ENCODE measurements at places on chromosomes 5 and 9.

GRCh38 chr9:89801742-89802670 is 197.2 kb downstream of the GADD45G start:
- no peak for DNase-seq

- DNase-seq, result no peak
Observed at GRCh38 chr9:133770076-133770777, 32.1 kb upstream of the SARDH start.

DNA sequence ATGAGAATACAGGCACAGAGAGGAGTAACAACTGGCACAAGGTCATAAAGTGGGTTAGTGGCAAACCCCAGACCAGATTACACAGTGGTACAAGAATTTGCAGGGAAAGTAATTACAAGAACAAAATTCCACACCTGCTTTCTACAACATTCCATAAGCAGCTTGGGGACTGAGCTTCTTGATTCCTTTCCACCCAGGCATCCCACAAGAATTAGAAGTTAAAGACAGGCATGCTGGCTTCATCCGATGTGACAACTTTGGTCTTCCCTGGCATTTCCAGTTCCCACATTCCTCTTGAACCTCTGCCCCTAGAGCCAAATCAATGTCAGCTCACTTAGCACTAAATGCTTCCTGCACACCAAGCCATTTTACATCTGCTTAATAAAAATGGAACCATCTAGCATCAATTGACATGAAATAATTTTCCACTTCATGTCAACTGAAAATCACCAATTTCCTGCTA is 435.8 kb upstream of the PAPPA start:
- DNase-seq, result no peak

- no peak for DNase-seq
Observed at GRCh38 chr9:81071108-81071507, 618.2 kb downstream of the TLE1 start.

- no peak for DNase-seq
Observed at GRCh38 chr9:117021906-117022305, 334.8 kb downstream of the TRIM32 start.

DNA sequence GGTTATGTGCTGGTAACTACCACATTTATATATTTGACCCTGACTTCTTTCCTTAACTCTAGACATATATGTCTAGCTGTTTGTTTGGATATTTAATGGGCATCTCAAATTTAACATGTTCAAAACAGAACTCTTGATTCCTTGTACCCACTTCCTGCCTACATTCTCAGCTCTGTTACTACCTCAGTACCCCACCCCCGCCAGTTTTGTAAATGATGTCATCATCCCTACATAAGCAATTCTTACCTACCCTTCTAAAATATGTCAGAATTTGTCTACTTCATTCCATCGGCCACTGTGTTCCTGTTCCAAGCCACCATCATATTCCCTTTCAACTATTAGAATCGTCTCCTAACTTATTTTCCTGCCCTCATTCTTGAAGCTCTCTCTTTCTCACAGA is 4.8 kb downstream of the RAD50 start:
- DNase-seq, result no peak

DNA sequence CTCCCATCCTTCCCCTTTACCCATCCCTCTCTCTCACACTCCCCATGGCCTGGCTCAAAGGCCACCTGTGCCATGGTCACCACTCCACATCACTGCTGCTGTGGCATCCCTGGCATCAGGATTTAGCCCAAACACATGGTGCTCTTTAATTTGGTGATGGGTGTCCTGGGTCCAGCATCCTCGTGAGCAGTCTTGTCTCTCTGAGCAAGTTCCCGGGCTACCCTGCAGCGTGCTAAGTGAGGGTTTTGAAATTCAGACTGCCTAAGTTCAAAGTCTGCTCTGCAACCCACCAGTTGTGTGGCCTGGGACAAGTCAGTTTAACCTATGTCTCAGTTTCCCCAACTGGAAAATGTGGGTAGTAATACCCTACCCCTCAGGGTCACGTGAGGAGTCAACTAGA is 39.9 kb downstream of the WHRN start:
- DNase-seq, result no peak

DNA sequence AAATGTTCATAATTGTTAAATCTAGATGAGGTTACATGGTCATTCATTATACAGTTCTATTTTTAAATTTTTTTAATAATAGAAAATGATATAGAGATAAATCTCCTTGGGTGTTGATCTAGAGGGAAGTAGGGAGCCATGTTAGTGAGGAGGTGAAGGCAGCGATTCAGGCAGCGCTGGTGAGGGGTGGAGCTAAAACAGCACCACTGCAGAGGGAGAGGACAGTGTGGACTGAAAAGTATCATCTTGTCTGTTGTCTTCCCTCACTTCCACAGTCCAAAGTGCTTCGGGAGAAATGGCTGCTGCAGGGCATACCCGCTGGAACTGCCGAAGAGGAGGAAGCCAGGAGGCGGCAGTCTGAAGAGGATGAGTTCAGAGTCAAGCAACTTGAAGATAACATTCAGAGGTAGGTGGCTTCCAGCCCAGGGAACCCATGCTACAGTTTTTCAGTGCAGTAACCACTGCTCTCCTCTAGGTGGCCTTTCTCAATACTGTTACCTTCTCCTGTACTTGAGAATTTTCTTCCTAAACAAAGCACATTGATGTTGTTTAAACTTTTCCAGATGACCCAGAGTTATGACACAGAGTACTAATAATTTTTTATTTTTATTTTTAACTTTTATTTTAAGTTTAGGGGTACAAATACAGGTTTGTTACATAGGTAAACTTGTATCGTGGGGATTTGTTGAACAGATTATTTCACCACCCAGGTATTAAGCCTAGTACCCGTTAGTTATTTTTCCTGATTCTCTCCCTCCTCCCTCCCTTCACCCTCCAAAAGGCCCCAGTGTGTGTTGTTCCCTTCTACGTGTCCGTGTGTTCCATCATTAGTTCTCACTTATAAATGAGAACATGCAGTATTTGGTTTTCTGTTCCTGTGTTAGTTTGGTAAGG is 100.5 kb downstream of the PALM2AKAP2 start:
- no peak for DNase-seq

DNA sequence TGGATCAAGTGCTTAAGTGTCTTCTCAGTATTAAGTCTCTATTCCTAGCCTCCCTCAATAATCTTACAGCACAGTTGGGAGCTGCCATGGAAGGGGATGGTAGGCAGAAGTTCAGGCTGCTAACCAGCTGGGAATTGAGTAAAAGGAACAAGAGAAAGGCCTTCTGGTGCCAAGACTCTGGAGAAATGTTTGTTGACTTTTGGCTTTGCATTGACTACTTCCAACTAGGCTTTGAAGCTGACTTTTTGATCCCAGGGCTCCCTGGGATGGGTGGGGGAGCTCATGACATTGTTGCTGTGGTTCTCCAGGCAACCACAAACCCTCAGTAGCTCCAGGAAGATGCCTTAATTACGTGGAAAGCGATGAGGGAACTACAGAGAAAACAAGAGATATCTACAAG is 85.2 kb upstream of the HTR4 start:
- DNase-seq, result no peak

DNA sequence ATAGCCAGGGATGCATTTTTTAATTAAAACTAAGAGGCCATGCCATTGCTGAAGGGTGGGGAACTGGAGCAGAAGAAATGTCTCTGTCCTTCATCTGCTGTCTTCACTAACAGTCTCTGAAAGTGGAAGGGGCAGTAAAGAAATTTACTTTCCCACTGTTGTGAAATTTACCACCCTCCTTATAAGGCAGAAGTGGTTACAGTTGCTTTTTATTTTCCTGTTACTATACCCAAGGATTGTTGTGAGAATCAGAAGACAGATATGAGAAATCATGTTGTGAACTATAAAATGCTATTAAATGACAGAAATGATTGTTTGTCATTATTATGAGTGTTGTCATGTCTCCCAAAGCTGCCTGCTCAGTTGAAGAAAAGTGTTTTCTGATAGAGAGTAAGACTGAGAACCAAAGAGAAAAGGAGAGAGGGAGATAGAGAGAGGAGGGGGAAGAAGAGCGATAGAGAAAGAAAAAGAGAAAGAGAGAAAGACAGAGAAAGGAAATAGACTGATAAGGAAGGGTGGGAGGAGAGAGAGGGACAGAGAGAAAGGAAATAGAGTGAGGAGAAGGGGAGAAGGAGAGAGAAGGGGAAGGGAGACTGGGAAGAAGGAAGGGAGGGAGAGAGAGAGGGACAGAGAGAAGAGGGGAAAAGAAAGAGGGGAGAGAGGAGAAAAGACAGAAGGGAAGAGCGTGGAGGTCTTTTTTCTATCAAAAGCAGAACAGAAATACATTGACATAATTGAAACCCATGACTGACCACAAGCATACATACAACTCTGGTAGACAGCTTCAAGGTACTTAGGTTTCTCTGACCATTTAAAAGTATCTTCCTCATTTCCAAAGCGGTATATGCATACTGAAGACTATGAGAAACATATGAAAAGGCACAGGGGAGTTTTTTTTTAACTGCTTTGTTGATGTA is 22.5 kb downstream of the SEC61B start:
- DNase-seq, result no peak

DNA sequence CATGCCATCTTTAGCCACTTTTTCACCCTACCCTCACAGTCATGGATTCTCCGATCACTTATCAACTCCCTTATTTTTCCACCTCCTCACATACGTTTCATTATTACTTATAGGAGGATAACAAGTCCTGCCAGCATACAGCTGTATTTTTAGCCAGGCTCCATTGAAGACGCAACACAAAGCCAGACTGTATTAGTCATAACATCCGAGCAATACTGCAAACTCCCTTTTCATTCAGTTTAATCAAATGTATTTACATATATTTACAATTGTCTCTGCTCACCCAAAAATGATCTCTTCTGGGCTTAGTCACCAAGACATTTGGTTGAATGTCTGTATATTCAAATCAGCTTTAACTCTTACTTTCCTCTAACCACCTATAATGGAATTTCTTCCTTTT is 126.4 kb upstream of the PRLR start:
- no peak for DNase-seq

DNA sequence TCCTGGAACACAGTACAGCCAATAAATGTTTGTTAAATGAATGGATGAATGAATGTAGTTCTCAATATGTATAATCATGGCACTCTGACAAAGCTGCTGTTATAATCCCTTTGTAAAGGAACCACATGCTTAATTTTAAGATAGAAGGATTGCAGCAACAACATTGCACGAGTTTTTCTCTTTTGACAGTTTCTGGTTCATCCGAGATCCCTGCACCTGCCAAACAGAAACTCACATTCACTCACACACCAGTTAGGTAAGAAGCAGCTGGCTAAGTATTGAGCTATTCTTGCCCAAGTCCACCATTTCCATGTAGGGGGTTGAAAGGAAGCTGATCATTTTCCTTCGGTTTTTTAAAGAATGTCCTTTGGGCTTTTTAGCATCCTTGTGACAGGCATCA is 133.7 kb upstream of the MAP1B start:
- no peak for DNase-seq

DNA sequence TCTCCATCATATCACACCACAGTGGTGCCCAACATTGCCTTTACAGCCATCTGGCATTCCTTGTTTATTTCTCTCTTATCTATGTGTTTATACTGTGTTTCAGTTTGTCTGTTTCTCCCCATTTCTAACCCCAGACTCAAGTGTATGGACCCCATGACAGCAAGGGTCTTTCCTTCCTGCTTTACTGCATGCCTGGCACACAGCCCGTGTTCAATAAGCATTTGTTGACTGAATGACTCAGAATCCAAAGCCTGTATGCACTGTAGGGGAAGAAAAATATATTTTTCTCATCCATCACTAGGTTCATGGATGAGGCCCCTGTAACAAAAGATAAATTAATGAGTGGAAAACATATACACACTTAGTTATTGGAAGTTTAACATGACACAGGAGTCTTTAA is 190.8 kb upstream of the SEMA6A start:
- no peak for DNase-seq

- DNase-seq, result no peak
Observed at GRCh38 chr9:93574091-93574899, 2.1 kb upstream of the PHF2 start.

DNA sequence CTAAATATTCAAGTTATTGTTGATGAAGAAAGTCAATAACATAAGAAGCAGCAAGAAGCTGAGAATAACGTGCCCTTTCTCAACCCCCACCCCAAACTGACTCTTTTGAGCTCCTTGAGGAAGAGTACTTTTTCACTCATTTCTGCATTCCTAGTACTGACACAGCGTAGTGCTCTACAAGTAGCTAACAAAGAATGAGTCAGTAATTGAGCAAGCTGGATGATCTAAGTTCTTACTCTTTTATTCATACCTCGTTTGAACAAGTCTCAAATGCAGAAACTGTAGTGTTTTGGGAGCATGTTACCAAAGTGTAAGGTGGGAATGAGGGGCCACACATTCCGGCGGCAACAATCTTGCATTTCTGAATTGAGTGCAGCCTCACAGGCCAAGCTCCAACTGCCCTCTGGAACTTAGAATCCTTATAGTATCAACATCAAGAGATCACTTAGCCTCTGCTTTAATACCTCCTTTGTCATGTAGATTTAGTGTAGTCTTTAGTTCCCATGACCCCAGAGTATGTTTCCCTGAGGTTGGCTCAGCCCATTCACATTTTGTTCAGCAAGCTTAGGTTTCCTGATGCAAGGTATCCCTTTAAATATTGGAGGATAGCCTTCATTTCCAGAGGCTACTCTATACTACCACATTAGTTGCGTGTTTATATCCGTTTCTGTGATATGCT is 152.0 kb downstream of the PRR16 start:
- no peak for DNase-seq

DNA sequence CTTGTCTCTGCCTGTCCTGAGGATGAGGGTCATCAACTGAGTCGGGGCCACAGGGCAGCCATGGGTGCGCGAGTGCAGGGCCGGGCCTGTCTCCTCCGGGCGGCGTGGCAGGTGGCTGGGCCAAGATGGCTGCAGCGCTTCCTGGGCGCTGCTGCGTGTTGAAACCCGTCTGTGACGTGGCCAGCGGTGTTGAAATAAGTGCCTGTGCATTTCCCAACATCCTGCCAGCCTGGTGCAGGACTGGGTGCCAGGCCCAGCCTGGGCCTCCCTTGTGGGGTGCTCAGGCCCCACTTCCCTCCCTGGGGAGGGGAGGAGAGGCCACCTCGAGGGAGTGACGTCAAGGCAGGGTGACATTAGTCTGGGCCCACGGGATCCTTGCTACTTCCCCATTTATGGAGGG is 45.5 kb downstream of the RXRA start:
- peak; percentile 45 for DNase-seq

DNA sequence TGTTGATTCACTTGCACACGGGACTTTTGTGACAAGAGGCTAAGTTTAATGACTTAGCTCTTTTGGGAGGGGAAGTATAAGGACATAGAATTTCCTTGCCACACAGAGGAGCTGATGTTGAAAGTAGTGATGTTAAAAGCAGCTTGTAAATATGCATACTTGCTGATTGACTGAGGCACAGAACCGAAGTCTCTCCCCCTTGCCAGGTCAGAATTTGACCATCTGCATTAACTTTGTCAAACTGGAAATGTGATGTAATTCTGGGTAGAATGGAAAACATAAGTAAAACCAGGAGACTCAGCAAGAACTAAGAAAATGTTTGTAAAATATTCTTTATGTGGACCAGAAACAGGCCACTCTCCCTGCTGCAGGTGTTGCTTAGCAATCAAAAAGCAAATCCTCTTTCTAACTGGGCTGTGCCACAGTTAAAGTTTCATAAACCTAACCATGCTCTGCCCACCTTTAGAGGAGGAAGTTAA is 284.2 kb downstream of the NR3C1 start:
- DNase-seq, result no peak

Measured in C1 segment of cervical spinal cord (tissue), 14 donors.